ENCODE measurements at places on chromosomes 4 and X.

GRCh38 chrX:48786341-48786800 is at the start of gene GATA1:
Gene GATA1, plus strand, starts transcription at chrX:48786590. Its CDS starts 4,520 bp downstream, at chrX:48791110.
- DNase-seq, result no peak

GRCh38 chr4:145299380-145300076 is 119.1 kb upstream of the OTUD4 start:
- peak; percentile 91 for DNase-seq

GRCh38 chrX:112190646-112191045 is 108.1 kb upstream of the TRPC5 start:
- DNase-seq, result no peak

- no peak for DNase-seq
Measured at GRCh38 chr4:8353158-8353669, 83.7 kb downstream of the HTRA3 start.

All from EH (cell line).